ENCODE measurements at places on chromosomes 13 and 19.
A peak's percentile ranks its signal among the peaks of the same experiment; 100 is the strongest.

DNA sequence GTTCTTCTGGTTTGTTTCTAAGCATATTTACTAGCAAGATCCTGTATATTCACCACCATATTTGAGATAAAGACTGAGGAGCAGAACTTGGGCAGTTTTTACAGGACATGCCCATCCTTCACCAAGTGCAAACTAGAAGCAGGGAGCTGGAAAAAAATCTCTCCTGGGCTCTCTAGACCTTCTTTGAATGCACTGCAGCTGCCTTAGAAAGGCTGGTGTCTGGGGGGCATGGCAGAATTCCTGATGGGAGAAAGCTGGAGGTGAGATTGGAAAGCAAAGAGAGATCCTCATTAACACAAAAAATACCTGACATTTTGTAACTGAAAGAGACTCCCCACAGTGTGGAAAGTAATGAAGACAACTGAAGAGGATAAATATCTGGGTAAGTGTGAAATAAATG, 1612.1 kb downstream of the OLFM4 start:
- DNase-seq = no peak

DNA sequence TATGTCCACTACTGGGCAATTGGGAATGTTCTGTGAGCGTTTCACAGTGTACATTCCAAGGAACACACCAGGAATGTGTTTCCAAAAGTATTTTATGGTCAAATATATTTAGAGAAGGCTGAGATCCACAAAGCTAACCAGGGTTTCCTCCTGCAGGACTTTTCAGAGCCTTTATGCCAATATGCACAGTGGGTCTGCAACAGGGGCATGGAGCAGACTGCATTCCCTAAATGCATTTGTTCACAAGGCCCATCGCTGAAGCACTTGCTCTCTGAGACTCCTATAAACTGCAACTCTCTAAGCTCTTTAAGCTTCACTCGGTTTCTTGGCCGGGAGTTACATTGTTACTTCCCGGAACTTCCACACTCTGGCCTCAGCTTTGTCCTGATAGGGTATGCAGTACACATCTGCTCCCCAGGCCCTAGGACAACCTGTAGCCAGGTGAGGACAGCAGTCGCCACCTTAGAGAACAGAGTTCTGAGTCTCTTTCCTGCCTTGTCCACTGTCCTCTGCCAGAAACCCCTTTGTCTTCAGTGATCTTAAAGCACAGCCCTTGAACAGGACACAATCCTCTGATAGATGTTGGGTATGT, 33.5 kb downstream of the FBN3 start:
- DNase-seq = no peak

DNA sequence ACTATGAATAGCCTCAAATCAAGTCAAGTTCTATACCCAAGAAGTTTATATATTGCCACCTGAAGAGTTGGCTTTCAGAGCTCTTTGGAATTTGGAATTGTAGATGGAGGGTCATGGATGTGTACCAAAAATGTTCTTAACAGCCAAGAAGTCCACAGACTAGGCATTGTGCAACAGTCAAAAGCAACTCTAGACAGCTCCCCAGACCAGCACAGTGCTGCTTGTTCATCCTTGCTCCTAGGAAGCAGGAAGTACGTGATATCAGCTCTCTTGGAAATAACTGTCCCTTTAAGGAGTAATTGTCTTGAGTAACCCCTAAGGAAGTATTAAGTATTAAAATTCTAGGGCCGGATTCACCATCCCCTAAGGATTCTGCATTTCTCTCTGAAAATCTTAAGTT, 30.7 kb upstream of the IL17D start:
- no peak for DNase-seq

- peak; percentile 3 for DNase-seq
Observed at GRCh38 chr13:49733181-49733951, 42.1 kb upstream of the EBPL start.

DNA sequence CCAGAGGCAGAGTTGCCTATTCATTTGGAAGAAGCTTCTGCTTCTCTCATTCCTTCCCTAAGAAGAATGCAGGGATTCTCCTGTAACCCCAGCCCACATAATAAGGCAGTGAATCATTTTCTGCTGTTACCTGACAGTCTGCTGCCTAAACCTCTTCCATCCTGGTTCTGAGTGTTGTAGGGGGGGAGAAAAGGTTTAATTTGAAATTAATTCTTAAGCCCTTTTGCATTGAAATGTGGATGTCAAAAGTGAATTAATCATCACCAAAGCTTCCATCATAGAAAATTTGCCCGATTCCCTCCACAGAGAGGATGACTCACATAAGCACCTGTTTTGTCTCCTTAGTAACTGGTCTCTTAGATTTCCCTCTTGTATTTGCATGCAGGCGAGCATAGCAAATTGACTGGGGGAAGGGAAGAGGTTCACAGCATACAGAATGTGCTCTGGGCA, 146.7 kb upstream of the FNDC3A start:
- DNase-seq = no peak

DNA sequence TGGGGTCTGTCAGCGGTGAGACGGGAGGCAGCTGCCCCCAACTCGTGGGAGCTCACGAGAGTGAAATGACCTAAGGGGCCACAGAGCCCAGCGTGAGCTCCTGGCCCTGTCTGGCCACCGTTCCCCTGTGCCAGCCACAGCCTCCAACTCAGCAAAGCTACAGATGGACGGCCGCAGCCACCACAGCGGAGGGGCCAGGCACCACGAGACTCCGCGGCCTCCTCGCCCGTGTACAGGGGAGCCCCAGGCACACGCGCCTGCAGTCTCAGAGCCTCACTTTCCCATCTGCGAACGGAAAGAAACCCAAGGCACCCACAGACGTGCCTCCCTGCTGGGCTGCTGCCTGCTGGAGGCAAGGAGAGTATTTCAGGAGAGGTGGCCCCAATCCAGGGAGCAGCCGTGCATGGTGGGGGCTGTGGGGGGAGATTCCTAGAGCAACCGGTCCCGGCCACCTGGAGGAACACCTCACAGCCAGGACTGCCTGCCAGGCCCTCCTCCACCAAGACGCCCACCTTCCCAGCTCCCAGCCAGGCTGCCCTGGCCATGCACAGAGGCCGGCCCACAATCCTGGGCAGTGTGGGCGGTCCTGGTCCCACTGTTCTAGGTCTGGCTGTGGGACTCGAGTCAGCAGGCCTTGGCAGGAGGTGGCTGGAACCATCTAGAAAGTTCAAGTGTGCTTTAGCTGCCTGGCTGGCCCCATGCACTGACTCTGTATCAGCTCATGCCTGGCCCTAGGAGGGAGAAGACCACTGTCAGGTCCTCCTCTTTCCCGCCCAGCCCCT, 1.9 kb downstream of the MKNK2 start:
- DNase-seq = no peak
